Stimulated activated CD4-positive, alpha-beta T cell treated with anti-CD3 and anti-CD28 coated beads, Interleukin-12 subunit alpha, Interleukin-12 subunit beta, amount 100 ng/mL, for 24 hours (primary cell): ENCODE measurements at places on chromosomes 6 and 20.

GRCh38 chr6:119961450-119961849 is 611.9 kb upstream of the MAN1A1 start:
- no peak for DNase-seq

GRCh38 chr20:53586640-53587039 is 7.0 kb downstream of the ZNF217 start:
- no peak for DNase-seq

GRCh38 chr20:25072226-25072811 is 9.6 kb downstream of the VSX1 start:
- no peak for DNase-seq

GRCh38 chr6:36917541-36918193 is 31.9 kb downstream of the C6orf89 start:
- no peak for DNase-seq

DNA sequence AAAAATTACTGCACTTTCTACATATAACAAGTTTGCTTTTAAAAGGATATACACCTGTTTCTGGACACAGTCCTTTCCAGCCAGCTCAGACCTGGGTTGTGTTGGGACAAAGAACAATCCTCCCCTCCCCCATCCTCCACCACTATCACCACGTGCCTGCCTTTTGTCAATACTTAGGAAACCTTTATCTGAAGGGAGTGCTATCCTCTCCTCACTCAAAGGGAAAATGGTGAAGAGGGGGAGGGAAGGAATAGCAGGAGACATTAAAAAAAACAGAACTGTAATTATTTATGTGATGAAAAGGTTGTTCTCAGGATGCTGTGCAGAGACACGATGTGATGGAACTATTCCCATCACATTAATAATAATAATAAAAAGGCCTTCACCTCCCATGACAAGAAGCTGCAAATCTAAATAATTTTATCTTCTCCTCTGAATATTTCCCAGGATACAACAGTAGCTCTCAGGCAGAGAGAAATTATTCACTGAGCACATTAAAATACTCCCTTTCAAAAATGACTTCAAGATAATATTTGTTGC is 105.5 kb downstream of the NRSN1 start:
- DNase-seq = no peak
